ENCODE measurements at places on chromosomes 16 and 17.

DNA sequence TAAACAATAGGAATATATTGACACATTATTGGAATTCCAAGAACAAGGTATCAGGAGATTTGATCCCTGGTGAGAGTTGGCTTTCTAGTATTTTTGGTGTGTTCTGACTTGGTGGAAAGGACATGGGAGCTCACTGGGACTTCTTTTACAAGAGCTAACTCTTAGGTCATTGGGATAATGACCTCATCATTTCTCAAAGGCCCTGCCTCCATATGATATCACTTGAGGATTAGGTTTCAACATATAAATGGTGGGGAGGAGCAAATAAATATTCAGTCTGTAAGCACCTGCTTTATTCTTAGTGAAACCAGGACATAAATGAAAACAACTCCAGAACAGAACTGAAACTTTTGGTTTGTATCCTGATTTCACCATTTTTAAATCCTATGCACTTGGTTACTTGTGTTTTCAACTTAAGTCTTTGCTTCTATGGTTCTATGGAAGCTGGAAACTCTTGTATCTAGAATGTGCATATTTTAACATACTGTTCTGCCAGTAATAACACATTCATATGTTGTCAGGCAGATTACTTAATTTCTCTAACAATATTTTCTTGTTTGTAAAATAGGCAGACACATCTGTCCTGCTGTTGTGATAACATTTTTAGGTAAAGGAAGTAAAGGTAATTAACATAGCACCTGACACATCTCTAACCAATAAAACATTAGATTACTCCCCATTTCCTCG lies 1527.7 kb upstream of the CDH8 start:
- DNase-seq: no peak

DNA sequence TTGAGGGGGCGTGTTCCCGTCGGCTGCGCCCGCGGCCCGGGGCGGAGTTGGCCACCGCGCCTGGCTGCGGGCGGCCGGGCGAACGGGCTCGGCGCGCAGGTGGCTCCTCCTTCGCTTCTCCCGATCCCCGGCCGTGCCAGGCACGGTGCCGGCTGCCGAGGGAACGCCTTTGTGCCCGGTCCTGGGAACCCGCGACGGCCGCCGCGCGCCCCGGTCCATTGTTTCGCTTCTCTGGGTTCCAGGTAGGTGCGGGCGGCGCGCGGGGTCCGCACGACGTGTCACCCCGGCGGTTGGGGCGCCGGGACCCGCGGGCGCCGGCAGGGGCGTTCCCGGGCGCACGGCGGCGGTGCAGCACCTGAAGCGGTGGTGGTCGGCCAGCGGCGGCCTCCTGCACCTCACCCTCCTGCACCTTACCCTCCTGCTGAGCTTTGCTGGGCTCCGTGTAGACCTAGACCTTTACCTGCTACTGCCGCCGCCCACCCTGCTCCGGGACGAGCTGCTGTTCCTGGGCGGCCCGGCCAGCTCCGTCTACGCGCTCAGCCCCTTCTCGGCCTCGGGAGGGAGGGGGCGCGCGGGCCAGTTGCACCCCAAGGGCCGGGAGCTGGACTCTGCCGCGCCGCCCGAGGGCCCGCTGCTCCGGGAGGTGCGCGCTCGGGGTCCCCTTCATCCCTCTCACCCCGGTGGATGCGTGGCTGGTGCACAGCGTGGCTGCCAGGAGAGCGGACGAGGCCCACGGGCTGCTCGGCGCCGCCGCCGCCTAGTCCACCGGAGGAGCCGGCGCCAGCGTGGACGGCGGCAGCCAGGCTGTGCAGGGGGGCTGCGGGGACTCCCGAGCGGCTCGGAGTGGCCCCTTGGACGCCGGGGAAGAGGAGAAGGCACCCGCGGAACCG lies 99.9 kb downstream of the EFCAB13 start:
- DNase-seq: no peak

DNA sequence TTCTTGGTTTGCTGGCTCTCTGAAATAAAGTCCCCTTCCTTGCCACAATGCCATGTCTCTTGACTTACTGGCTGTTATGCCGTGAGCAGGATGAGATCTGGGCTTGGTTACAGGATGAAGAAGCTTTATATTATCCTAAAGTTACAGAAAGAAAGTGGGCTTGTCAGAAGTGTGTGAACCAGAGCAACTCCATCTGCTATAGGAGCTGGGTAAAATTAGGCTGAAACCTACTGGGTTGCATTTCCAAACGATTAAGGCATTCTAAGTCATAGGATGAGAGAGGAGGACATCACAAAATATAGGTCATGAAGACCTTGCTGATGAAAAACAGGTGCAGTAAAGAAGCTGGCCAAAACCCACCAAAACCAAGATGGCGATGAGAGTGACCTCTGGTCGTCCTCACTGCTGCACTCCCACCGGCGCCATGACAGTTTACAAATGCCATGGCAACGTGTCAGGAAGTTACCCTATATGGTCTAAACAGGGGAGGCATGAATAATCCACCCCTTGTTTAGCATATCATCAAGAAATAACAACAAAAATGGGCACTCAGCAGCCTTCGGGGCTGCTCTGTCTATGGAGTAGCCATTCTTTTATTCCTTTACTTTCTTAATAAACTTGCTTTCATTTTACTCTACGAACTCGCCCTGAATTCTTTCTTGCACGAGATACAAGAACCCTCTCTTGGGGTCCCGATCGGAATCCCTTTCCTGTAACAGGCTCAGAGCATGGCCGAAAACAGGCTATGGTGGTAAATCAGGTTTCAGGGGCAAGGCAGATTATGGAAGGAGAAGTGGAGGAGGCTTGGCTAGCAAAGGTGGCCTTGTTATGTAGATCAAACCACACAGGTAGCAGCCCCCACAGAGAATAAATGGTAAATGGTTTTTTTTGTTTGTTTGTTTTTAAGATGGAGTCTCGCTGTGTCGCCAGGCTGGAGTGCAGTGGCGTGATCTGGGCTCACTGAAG lies 81.3 kb upstream of the C16orf82 start:
- no peak for DNase-seq

- DNase-seq: no peak
Measured at GRCh38 chr16:75239542-75240122, 11.8 kb downstream of the BCAR1 start.

- no peak for DNase-seq
Measured at GRCh38 chr17:78101112-78101511, 27.4 kb downstream of the TMC6 start.

- no peak for DNase-seq
Measured at GRCh38 chr17:12721581-12721980, 55.9 kb downstream of the MYOCD start.
